ENCODE measurements at places on chromosomes 1 and 21. TPM values are rescaled to one million over a fixed set of nuclear protein-coding genes. Genes with fewer than 3 reads are reported as not detected.
A peak's percentile ranks its signal among the peaks of the same experiment; 100 is the strongest.

Gene CD84
- total RNA-seq = 32.7 TPM

Gene SELENBP1
- total RNA-seq = not detected

DNA sequence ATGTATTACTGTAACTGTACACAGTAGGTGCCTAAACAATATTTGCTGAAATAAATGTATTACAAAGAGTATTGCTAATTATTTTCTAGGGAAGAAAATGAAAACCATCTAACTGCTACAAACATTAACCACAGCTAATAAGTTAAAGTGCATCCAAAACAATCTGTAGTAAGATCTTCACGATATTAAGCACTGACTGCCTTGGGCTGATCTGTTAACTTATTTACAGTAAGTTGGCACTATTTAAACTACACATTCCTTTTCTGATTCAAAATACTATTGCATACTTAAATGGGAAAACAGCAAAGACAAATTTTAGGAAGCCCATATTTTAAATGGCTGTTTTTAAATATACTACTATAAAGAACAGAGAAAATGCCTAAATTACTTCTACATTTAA, 4.5 kb downstream of the EYA3 start:
- H3K36me3 ChIP-seq = peaks cover 14% of the 10 kb centered on the region
- H3K27ac ChIP-seq = no peak overlapping the region
- H3K27me3 ChIP-seq = no peaks in the 10 kb centered on the region
- no peak overlapping the region for H3K4me3 ChIP-seq
- DNase-seq = no peak

GRCh38 chr1:224267925-224268324, 62.0 kb downstream of the NVL start:
- H3K27me3 ChIP-seq = no peaks in the 10 kb centered on the region
- H3K36me3 ChIP-seq = peaks cover 19% of the 10 kb centered on the region
- H3K27ac ChIP-seq = no peak overlapping the region
- H3K4me3 ChIP-seq = no peak overlapping the region
- H3K4me1 ChIP-seq = no peaks in the 10 kb centered on the region

GRCh38 chr21:37181059-37181458, 86.1 kb downstream of the VPS26C start:
- no peaks in the 10 kb centered on the region for H3K27me3 ChIP-seq
- no peak for DNase-seq
- H3K4me3 ChIP-seq = no peak overlapping the region
- no peaks in the 10 kb centered on the region for H3K4me1 ChIP-seq

DNA sequence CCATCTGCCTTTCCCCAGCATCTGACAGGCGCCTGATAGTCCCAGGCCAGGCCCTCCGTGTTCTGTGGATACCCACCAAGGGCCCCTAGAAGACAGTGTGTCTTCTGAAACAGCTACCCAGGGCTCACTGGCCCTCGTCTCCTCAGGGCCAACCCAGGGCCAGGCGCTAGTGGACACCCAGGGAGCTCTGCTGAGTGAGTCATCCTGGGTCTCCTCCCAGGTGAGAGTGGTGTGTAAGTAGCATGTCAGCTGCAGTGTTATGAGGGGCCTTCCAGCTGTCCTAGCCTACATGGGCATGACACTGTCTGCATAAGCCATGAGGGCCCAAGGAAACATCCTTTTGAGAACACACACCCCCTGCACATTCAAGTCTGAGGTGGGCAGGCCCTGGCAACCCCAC, 36.7 kb downstream of the CHD5 start:
- no peaks in the 10 kb centered on the region for H3K36me3 ChIP-seq
- H3K27ac ChIP-seq = no peak overlapping the region
- no peak for DNase-seq
- peaks cover 4% of the 10 kb centered on the region for H3K4me1 ChIP-seq

GRCh38 chr1:238485057-238485911, 594.6 kb upstream of the ZP4 start:
- no peak for DNase-seq
- H3K27ac ChIP-seq = no peak overlapping the region
- H3K27me3 ChIP-seq = no peaks in the 10 kb centered on the region
- no peak overlapping the region for H3K4me3 ChIP-seq
- H3K36me3 ChIP-seq = no peaks in the 10 kb centered on the region
- H3K4me1 ChIP-seq = no peaks in the 10 kb centered on the region

- DNase-seq = no peak
- H3K27me3 ChIP-seq = peaks cover 10% of the 10 kb centered on the region
- H3K36me3 ChIP-seq = no peaks in the 10 kb centered on the region
Observed at GRCh38 chr21:36567216-36567885, 87.4 kb upstream of the CLDN14 start.

GRCh38 chr1:57986432-57986831, 560.1 kb downstream of the OMA1 start:
- H3K27me3 ChIP-seq = no peaks in the 10 kb centered on the region
- H3K4me3 ChIP-seq = no peak overlapping the region
- H3K27ac ChIP-seq = no peak overlapping the region
- no peak for DNase-seq

DNA sequence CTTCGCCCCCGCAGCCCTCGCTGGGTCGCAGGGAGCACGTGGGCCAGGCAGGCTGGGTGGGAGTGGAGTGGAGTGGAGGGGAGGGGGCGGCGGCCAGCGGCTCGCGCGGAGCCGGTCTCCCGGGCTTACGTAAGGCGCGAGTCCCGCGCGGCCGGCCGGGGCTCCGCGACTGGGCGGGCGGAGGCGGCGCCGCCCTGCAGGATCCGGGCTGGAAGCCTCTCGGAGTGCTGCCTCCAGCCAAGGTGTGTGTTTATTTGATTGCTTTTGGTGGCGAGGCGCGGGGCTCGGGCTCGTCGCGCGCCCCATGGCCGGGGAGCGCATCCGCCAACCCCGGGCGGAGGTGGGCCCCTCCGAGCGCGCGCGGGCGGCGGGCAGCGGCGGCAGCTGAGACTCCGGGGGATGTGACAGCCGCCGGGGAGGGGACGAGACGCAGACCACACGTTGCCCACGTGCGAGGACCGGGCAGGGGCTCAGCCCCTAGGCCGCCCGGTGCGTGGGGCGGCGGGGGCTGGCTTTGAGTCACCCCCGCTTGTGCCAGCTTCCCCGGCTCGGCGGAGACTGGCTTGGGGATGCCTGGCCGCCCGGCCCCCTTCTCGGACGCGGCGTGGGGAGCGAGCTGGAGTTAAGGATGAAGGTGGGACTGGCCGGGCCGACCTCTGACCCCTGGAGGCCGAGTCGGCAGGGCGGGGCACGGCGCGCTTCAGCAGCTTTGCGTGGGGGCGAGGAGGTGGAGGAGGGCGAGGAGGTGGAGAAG, 402 bp upstream of the AK4 start:
- no peaks in the 10 kb centered on the region for H3K36me3 ChIP-seq
- no peak overlapping the region for H3K27ac ChIP-seq
- peaks cover 17% of the 10 kb centered on the region for H3K4me1 ChIP-seq
- peak overlapping the region; percentile 44 for H3K4me3 ChIP-seq
- peak; percentile 1 for DNase-seq

- H3K36me3 ChIP-seq = no peaks in the 10 kb centered on the region
- DNase-seq = no peak
- no peak overlapping the region for H3K27ac ChIP-seq
Observed at GRCh38 chr1:78236716-78237115, 190.9 kb downstream of the GIPC2 start.

DNA sequence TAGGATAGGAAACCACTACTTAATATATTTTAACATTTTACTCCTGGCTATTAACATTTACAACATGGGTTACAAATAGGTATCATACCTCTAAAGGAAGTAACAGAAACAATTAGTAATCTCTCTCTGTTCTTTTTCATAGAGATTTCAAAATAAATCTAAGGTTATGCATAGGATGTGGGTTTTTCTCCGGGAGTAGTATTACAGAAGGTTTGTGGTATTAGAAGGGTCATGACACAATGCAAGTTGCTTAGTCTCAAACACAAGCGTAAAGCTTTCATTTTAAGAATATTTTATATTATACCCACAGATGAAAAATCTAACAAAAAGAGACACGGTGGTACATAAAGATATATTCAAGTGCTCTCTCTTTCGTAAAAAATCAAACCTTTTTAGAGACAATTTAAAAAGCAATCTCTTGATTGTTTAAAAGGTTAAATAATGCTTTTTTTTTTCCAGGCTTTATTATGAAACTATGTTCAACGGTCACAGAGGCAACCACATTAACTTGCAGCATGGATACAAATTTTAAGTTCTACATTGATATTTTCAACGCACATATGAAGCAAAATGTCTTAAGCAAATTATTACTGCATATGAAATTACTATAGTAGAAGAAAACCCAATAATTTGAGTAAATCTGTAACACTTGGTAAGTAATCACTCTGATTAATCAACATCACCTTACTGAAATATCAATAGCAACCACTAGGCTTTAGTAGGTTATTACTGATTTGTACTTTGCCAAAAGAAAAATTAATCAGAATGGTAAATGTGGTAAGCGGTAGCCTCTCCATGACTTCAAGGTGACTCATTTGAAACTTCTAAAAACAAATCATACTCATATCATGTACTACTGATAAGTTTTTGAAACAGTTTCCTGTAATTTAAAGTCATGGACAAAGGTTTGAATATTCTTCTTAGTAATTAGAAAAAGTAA, 97.4 kb upstream of the GFI1 start:
- H3K36me3 ChIP-seq = no peaks in the 10 kb centered on the region
- no peaks in the 10 kb centered on the region for H3K27me3 ChIP-seq
- H3K27ac ChIP-seq = peak overlapping the region; percentile 56
- H3K4me1 ChIP-seq = peaks cover 13% of the 10 kb centered on the region
